ENCODE measurements at places on chromosomes 16 and 17. TPM values are rescaled to one million over a fixed set of nuclear protein-coding genes. Genes with fewer than 3 reads are reported as not detected.

LLGL2 gene
- 34.2 TPM for total RNA-seq

TPSB2 gene
- total RNA-seq, result not detected

KRT25 gene
- not detected for total RNA-seq

SLC47A1 gene
- total RNA-seq, result 18.0 TPM

CD79B gene
- total RNA-seq, result not detected

DPEP1 gene
- total RNA-seq, result not detected

CBX8 gene
- 22.8 TPM for total RNA-seq

PNMT gene
- total RNA-seq, result not detected

CDRT15L2 gene
- total RNA-seq, result not detected

GJC1 gene
- 19.9 TPM for total RNA-seq

KRTAP9-2 gene
- total RNA-seq, result not detected

EXOC3L1 gene
- not detected for total RNA-seq

AHSP gene
- not detected for total RNA-seq

FGF11 gene
- total RNA-seq, result 0.06 TPM

GAST gene
- not detected for total RNA-seq

ITGAL gene
- total RNA-seq, result not detected

CRHR1 gene
- total RNA-seq, result 5.1 TPM

GIT1 gene
- total RNA-seq, result 55.9 TPM

PIPOX gene
- 1.6 TPM for total RNA-seq

NUDT21 gene
- total RNA-seq, result 68.5 TPM

AGRP gene
- total RNA-seq, result not detected

ABCC12 gene
- not detected for total RNA-seq

CDH13 gene
- not detected for total RNA-seq

ITGB4 gene
- 8.1 TPM for total RNA-seq

P2RX5 gene
- total RNA-seq, result not detected

RAPGEFL1 gene
- 5.9 TPM for total RNA-seq

MEIOC gene
- total RNA-seq, result 2.2 TPM

CLEC18A gene
- not detected for total RNA-seq

TNP2 gene
- not detected for total RNA-seq

CD7 gene
- not detected for total RNA-seq

CCDC40 gene
- 41.3 TPM for total RNA-seq

TBC1D3K gene
- not detected for total RNA-seq

SHISA9 gene
- total RNA-seq, result 24.2 TPM

CCL1 gene
- total RNA-seq, result not detected

TBC1D26 gene
- not detected for total RNA-seq

CCT6B gene
- not detected for total RNA-seq

CCL17 gene
- total RNA-seq, result not detected

KRTAP16-1 gene
- total RNA-seq, result not detected

CDR2L gene
- 33.6 TPM for total RNA-seq

ZNF319 gene
- total RNA-seq, result 6.3 TPM

GAS2L2 gene
- total RNA-seq, result not detected

SMIM36 gene
- not detected for total RNA-seq

TM4SF5 gene
- not detected for total RNA-seq

ABCC3 gene
- total RNA-seq, result 69.9 TPM

TMEM88 gene
- not detected for total RNA-seq

KAT7 gene
- total RNA-seq, result 26.7 TPM

XYLT1 gene
- total RNA-seq, result 0.61 TPM

ZNF385C gene
- not detected for total RNA-seq

CACNG1 gene
- not detected for total RNA-seq

PPP1R27 gene
- total RNA-seq, result not detected

AURKB gene
- total RNA-seq, result 67.6 TPM

MT1A gene
- not detected for total RNA-seq
